ENCODE measurements at places on chromosomes 6 and 20.

- H3K36me3 ChIP-seq: peaks cover 7% of the 10 kb centered on the region
- H3K4me3 ChIP-seq: peak overlapping the region; percentile 47
- peaks cover 20% of the 10 kb centered on the region for H3K4me1 ChIP-seq
- DNase-seq: peak; percentile 94
These were observed 69.6 kb downstream of the JAG1 start for GRCh38 chr20:10603971-10604864.

GRCh38 chr6:148364056-148364824 lies 21.6 kb downstream of the SASH1 start:
- H3K27me3 ChIP-seq: no peaks in the 10 kb centered on the region
- peaks cover 6% of the 10 kb centered on the region for H3K36me3 ChIP-seq
- no peak overlapping the region for H3K4me3 ChIP-seq
- no peak overlapping the region for H3K27ac ChIP-seq

GRCh38 chr20:34283844-34284243 lies 19.3 kb downstream of the AHCY start:
- no peak overlapping the region for H3K27ac ChIP-seq
- no peaks in the 10 kb centered on the region for H3K4me1 ChIP-seq
- DNase-seq: no peak
- peaks cover 82% of the 10 kb centered on the region for H3K36me3 ChIP-seq
- no peak overlapping the region for H3K4me3 ChIP-seq

- no peaks in the 10 kb centered on the region for H3K27me3 ChIP-seq
- peak overlapping the region; percentile 8 for H3K27ac ChIP-seq
- H3K36me3 ChIP-seq: peaks cover 7% of the 10 kb centered on the region
- no peak overlapping the region for H3K4me3 ChIP-seq
These were observed 24.1 kb downstream of the ALDH8A1 start for GRCh38 chr6:134925800-134926199.

- no peaks in the 10 kb centered on the region for H3K36me3 ChIP-seq
- H3K27ac ChIP-seq: no peak overlapping the region
- DNase-seq: no peak
- no peaks in the 10 kb centered on the region for H3K27me3 ChIP-seq
These were observed 256.6 kb downstream of the DLL1 start for GRCh38 chr6:170034294-170034693.

GRCh38 chr6:138570725-138571029 lies 71.4 kb upstream of the NHSL1 start:
- H3K27ac ChIP-seq: no peak overlapping the region
- DNase-seq: no peak

- H3K27me3 ChIP-seq: no peaks in the 10 kb centered on the region
- H3K4me3 ChIP-seq: no peak overlapping the region
- no peak overlapping the region for H3K27ac ChIP-seq
- no peak for DNase-seq
These were observed 20.6 kb downstream of the JARID2 start for GRCh38 chr6:15266423-15266996.

GRCh38 chr6:37053683-37054082 lies 48.2 kb downstream of the FGD2 start:
- no peak overlapping the region for H3K27ac ChIP-seq
- H3K4me1 ChIP-seq: peaks cover 31% of the 10 kb centered on the region
- DNase-seq: no peak
- H3K36me3 ChIP-seq: no peaks in the 10 kb centered on the region
- no peaks in the 10 kb centered on the region for H3K27me3 ChIP-seq

DNA sequence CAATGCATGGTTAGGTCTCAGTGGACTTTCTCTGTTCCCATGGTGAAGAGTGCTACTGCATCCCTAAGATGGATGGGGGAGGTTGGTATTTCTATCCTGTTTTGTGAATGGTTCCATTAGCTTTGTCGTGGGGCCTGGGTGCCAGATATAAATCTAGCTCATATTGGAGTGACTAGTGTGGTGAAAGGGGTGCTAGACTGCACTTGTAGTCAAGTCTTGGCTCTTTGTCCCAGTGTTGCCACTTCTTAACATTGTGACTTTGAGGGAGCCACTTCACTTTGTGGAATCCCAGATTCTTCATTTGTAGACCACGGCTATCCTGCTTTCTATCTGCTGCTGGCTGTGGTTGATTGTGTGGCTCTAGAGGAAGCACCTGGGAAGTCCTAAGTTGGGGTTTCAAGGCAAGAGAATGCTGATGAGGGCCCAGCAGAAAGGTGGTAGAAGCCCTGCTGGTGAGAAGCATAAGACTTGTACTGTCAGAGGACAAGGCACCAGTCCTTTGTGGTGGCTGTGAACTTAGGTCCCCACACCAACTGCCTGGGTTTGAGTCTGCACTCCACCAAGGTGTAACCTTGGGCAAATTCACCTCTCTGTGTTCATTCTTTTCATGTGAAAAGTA lies 44.1 kb downstream of the VAPB start:
- peaks cover 45% of the 10 kb centered on the region for H3K36me3 ChIP-seq
- DNase-seq: no peak
- peak overlapping the region; percentile 20 for H3K27ac ChIP-seq
- H3K4me1 ChIP-seq: peaks cover 14% of the 10 kb centered on the region

Measured in MCF 10A (cell line).